ENCODE measurements at places on chromosomes 11 and 22.

DNA sequence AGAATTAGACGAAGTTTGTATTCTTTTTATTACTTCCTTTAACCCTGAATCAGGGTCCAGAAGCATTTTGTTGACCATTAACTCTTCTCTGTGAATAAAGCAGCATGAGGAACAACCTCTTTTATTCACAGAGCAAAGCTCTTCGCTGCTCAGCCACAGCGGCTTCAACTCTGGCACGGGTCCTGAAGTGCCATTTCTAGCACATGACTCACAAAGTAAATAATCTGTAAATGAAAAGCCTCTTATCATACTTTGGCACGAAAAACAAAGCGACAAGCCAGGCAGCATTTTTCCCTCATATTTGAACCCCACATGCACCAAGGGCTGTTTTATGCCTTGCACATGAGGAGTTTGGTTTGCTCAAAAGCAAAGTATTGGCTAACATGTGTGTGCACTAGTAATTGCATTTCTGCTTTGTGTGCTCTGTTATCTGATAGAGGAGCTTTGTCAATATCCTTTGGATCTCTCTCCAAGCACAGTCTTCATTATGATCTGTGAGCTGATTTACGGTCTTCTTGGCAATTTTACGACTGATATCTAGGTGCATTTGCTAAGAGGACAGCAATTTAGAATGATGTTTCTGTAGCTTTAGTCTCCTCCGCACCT is 33.0 kb upstream of the APOBEC3A start:
- peak; percentile 47 for DNase-seq

- DNase-seq: no peak
Observed at GRCh38 chr22:45211435-45211834, 29.3 kb downstream of the KIAA0930 start.

DNA sequence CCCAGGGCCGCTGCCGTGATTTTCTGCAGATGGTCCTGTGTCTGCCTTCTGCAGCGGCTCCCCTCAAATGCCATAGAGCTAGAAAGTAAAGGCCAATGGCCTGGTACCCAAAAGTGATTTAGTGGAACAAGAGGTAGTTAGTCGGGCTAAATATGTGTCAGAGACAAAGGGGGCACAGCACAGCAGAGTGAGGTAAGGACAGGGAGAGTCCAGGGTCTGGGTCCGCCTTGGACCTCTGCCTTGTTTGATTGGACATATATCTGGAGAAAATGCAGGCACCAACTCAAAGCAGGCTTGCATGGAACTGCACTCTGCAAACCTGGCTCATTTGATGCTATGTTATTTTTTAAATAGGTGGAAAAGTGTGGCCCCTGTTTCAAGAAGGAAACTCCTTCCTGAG is 249.6 kb upstream of the B3GAT1 start:
- no peak for DNase-seq

- no peak for DNase-seq
Observed at GRCh38 chr11:74437441-74438042, 29.8 kb downstream of the KCNE3 start.

DNA sequence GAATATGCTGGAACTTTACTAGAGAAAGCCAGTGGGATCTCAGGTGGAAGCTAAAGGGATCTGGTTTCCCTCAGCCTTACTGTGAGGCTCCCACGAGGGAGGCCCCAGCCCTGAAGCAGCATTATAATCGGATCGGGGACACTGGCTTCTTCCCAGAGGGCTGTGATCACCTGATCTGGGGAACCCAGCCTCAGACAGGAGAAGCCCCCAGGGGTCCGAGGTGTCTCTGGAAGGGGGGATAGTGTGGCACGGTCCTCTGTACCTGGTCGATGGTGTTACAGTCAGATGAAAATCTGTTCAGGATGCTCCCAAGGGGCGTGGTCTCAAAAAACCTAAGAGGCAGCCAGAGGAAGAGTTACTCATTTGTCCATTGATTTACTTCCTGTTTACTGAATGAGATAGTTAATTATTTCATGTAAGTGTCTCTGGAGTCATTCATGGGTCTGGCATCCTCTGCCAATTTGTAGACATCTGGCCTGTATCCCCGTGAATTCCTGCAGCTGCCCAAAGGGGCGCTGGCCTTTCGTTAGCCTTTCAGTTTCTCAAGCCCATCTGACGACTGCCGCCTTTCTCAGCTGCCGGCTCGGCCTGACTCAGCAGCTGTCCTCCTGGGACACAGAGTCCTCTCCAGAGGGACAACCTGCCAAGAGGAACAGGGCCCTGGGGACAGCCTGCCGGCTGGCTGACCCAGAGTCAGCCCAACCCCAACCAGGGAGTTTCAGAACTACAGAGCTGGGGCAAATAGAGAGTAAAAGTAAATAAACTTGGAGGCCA is 17.0 kb upstream of the KCNJ11 start:
- DNase-seq: no peak

DNA sequence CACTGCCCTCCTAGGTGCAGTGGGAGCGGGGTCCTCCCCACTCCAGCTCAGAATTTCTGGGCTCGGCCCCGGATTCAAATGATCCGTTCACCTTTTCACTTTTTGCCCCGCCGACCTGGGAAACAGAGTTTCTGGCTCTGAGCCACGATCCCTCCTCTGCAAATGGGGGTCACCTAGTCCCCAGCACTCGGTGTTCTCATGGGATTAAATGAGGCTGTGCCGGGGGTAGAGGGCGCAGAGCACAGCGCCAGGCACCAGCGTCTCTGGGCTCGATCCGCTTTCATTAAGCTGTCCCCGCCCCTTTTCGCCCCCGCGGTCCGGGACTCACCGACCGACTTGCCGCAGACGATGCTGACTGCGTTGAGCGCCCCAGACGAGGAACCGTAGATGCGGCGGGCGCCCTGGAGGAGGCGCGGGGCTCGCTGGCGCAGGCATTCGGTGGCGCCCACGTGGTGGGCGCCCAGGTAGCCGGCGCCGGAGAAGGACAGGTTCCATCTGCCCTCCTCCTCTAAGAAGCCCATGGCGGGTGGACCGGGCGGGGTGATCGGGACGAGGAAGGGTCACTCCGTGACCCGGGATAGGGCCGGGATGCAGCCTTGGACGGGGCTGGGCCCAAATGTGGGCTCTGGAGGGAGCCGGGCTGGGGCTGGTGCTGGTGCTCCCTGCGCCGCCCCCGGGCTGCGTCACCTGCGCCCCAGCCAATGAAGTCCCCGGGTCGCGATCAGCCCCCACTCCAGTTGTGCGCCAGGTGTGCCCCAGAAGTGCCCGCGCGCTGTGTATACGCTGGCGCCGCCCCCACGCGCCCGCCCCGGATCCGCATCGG is at the start of gene PNPLA5:
PNPLA5 (minus strand) TSS at position 654 of the 823 bp plus-strand sequence; CDS start at position 521, 133 bp downstream.
- no peak for DNase-seq

DNA sequence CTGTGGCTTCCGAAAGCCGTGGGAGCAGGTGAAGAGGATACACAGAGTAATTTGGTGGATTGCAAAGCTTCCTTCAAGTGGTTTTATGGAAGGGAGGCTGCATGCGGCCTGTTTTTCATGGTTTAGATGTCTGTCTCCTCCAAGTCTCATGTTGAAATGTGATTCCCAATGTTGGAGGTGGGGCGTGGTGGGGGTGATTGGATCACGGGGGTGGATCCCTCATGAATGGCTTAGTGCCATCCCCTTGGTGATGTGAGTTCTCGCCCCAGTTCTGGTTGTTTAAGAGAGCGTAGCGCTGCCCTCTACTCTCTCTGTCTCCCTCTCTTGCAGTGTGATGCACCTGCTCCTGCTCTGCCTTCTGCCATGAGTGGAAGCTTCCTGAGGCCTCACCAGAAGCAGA is 247.8 kb upstream of the B3GAT1 start:
- DNase-seq: no peak

GRCh38 chr22:21032868-21033688 is 717 bp upstream of the SLC7A4 start:
- no peak for DNase-seq

DNA sequence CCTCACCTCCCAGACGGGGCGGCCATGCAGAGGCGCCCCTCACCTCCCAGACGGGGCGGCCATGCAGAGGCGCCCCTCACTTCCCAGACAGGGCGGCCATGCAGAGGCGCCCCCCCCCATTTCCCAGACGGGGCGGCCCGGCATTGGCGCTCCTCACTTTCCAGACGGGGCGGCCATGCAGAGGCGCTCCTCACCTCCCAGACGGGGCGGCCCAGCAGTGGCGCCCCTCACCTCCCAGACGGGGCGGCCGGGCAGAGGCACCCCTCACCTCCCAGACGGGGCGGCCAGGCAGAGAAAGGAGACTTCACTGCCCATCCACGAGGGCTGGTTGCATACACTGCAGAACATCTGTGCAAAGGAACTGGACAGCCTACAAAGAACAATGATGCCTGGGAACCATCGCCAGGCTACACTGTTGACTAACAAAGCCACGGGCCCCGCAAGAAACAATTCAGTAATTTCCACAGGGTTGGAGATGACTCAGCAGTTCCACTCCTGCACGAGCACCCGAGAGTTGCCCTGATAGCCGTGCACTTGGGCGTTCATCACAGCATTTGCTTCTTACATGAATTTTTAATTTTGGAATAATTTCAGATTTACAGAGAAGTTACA is 58.7 kb downstream of the CTTN start:
- peak; percentile 14 for DNase-seq

GRCh38 chr11:16365581-16366228 is 9.4 kb upstream of the SOX6 start:
- DNase-seq: no peak

DNA sequence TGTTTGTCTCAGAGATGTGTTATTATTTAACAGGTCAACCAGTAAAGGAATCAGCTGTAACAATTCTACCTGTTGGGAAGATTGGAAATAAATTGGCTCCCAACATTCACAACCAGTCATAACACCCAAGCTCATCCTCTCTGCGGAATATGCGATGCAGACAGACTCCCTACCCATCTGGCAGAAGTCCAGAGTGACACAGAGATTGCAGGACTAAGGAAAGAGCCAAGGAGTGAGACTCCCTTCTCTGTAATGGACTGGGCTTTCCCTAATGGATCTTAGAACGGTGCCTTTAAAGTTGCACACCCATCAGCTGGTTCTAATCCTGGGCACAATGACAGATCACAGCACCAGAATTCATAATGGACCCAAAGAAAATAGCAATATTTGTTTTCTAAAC is 27.8 kb upstream of the UBASH3B start:
- DNase-seq: no peak

GRCh38 chr22:24973872-24974271 is 21.4 kb downstream of the KIAA1671 start:
- no peak for DNase-seq

- DNase-seq: no peak
Observed at GRCh38 chr11:102716527-102716926, 8.2 kb downstream of the MMP8 start.

DNA sequence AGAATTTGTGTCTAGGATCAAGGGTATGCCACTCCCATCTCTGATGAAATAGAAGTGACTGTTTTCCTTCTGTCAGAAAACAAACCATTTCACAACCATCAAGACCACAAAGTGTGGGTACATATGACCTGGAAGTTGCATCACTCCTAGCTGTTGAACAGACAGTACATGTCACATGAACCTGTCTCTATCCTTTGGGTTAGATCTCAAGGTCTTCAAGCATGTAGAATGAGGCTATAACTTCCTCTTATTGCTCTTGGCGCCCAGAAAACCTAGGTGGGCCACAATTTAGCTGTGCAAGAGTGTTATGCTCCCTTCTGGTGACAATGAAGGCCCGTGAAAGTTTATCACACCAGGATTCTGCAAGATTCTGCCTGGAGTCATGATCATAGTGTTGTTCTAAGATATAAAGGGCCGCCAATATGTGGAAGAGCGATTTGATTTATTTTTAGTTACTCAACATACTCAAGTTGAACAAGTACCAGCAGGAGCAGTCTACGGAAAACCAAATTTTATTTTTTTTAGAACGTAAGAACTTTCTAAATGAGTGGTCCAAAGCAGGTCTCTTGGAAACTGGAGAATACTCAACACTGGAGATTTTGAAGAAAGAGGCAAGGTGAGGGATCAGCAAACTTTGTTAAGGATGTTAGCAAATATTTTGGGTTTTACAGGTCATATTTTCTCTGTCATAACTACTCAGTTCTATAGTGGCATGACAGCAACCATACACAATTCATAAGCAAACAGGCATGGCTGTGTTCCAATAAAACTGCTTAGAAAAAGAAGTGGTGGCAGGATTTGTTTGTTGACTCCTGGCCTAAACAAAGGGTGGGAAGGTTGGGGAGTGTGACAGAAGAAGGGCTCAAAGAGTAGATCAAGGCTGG is 101.8 kb downstream of the USP35 start:
- peak; percentile 13 for DNase-seq

- no peak for DNase-seq
Observed at GRCh38 chr11:17185938-17186337, 21.8 kb downstream of the PIK3C2A start.

- peak; percentile 22 for DNase-seq
Observed at GRCh38 chr11:130979386-130979972, 63.2 kb upstream of the SNX19 start.

- no peak for DNase-seq
Observed at GRCh38 chr11:67120881-67121710, 2.0 kb downstream of the KDM2A start.

DNA sequence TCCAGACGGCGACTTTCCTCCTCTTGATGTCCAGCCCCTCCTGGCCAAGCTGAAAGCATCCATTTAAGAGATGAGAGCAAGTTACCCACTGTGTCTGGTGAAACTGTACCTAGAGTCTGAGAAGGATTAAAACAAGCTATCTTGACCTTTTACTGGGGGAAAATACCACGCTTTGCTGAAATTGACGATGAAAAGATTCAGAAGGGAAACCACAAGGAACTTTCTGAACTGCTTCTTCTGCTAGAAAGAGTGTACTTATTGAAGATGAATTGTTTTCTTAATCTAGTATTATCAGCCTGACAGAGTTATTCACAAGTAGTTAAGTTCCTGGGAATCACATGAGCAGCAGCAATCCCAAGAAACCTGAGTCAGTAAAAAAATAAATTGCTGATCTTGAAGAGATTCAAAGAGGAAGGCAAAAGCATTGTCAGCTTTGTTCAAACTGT is 13.1 kb upstream of the MS4A6A start:
- DNase-seq: no peak

GRCh38 chr11:721741-722345 is 15.8 kb downstream of the EPS8L2 start:
- no peak for DNase-seq
